Activated CD4-positive, alpha-beta T cell treated with anti-CD3 and anti-CD28 coated beads for 36 hours (primary cell): ENCODE measurements at places on chromosomes 11 and 22. TPM values are rescaled to one million over a fixed set of nuclear protein-coding genes. Genes with fewer than 3 reads are reported as not detected.

Gene ANKRD49
- total RNA-seq, result 22.4 TPM

Gene SEZ6L
- not detected for total RNA-seq

GRCh38 chr11:120378474-120378873 lies 42.3 kb downstream of the ARHGEF12 start:
- DNase-seq, result no peak

DNA sequence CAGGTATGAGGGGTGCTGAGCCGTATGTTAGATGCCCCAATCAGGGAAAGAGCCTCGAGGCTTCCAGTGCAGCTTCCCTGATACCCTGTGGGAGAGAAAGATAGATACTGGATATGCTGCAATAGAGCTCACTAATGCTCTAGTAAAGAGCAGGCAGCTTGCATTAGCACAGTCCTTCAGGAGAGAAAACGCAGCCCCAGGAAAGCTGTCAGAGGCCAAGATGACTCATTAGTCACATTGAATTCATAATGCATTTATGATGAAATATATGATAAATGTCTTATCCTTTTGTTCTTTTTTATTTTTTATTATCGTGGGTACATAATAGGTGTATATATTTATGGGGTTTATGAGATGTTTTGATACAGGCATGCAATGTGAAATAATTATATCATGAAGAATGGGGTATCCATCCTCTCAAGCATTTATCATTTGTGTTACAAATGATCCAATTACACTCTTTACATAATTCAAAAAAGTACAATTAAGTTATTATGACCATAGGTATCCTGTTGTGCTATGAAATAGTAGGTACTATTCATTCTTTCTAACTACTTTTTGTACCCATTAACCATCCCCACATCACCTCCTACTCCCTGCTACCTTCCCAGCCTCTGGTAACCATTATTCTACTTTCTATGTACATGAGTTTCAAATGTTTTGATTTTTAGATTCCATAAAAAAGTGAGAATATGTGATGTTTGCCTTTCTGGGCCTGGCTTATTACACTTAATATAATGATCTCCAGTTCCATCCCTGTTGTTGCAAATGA lies 94.5 kb upstream of the TOP3B start:
- no peak for DNase-seq

- DNase-seq, result peak; percentile 11
Measured at GRCh38 chr11:94740083-94741021, 27.8 kb upstream of the AMOTL1 start.

DNA sequence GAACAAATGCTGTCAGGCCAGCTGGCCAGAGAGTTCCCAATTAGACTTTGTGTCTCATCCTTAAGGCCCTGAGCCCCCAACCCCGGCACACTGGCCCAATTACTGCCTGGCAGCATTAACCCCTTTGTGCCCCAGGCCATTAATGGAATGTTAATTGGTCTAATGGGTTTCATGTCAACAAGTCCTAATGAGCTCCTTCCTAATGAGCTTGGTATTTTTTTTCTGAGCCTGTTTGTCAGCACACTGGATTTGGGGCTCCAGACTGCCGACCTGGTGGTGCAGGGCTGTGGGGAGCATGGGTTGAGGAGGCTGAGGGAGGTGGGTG lies 148.8 kb downstream of the FEZ1 start:
- DNase-seq, result no peak

- no peak for DNase-seq
Measured at GRCh38 chr11:109096266-109096665, 325.7 kb upstream of the C11orf87 start.

Gene RIMBP3B
- total RNA-seq, result 0.41 TPM
